ENCODE measurements at places on chromosomes 2 and 18.

DNA sequence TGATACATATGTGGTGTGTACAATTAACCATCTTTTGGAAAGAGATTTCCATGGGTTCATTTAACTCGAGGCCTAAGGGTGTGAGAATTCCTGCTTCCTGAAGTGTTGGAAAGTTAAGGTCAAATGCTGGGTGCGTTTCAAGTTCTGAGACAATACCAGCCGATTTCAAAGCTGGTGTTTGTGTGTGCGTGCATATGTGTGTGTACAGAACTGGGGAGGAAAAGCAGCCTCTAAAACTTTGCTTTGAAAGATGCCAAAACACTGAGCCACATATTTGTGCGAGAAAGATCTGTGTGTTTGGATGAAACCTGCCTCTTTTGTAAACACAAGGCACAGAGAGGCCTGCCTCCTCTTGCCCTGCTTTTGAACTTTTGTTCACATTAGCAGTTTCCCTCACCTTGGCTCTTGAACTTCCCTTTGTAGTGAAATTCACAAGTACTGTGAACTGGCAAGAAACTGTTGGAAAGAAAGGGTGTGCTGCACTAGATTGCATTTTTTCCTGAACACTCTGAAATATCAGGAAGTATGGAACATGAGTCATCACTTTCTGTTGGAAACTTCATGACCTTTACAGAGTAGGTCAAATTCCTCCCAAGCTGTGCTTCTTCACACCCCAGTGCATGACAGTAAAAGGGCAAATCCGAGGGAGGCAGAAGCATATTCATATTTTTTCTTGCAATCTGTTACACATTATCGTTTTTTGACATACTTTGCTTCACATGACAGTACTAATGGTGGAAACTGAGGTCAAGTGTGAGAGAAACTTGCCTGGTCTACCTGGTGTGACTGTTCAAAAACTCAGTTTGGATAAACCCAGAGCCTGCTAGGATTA is 20.0 kb upstream of the CAVIN2 start:
- DNase-seq = no peak

DNA sequence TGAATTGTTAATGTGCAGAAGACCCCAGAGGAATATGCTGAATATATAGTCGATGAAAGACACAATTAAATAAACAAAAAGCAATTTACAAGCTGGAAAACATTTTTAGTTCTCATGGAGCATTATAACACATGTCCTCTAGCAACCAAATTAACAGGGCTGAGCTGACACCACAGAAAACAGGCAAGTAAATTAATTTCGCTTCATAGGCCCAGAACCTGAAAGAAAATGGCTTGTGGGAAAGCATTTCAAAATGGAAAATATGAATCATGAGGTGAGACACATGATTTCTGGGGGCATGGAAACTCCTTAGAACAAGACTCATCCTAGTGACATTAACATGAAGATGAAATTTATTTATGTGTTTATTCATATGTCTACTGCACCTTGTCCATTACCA is 25.0 kb upstream of the RNF152 start:
- no peak for DNase-seq

- DNase-seq = no peak
Observed at GRCh38 chr2:240127911-240128607, 8.0 kb downstream of the COPS9 start.

DNA sequence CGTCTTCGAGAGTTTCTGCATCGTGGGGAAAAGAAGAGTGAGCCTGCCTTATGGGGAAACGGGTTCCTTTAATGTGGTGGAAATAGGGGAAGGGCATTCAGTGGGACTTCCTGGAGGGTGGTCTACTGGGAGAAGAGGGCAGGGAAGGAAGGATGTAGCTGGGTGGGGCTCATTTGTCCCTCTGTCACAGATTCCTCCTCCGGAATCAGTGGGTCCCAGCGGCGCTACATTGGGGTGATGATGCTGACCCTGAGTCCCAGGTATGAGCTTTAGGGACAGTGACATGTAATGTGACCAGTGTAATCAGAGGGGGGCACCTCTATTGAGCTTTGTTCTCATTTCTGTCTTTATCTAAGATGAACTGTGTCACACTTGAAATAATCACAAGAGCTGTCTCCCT is 1.9 kb downstream of the HTRA2 start:
- no peak for DNase-seq

DNA sequence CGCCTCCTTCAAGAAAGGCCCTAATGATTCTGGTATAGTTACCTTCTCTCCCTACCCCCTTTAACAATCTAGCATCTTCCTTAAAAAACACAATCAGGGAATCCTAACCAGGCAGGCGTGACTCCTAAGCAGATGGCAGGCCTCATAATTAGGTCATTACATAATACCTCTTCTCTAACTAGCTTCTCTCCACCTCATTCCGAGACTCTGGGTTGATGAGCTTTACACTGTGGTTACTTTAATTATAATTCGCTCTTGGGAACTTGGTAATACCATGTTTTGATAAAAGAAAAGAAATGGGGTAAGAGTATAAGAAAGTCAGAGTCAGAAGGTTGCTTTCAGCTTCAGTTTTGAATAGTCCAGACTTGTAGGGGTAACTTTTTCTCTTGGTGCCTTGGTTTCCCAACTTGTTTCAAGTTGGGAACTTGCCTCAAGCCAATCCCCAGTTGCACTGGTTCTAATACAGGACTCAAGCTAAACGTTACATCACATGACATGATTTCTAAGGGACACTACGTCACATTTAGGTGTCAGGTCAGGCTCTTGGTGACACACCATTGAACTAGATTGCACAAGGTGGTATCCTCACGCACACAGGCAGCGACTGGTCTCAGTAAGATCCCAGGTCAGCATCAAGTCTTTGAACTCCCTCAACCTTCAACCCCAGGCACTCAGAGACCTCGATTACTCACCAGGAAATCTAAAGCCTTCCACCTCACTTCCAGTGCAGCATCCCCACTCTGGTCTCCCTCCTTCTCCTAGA is 59.2 kb downstream of the AAK1 start:
- DNase-seq = no peak

- no peak for DNase-seq
Observed at GRCh38 chr2:105886687-105887086, 142.0 kb downstream of the NCK2 start.

DNA sequence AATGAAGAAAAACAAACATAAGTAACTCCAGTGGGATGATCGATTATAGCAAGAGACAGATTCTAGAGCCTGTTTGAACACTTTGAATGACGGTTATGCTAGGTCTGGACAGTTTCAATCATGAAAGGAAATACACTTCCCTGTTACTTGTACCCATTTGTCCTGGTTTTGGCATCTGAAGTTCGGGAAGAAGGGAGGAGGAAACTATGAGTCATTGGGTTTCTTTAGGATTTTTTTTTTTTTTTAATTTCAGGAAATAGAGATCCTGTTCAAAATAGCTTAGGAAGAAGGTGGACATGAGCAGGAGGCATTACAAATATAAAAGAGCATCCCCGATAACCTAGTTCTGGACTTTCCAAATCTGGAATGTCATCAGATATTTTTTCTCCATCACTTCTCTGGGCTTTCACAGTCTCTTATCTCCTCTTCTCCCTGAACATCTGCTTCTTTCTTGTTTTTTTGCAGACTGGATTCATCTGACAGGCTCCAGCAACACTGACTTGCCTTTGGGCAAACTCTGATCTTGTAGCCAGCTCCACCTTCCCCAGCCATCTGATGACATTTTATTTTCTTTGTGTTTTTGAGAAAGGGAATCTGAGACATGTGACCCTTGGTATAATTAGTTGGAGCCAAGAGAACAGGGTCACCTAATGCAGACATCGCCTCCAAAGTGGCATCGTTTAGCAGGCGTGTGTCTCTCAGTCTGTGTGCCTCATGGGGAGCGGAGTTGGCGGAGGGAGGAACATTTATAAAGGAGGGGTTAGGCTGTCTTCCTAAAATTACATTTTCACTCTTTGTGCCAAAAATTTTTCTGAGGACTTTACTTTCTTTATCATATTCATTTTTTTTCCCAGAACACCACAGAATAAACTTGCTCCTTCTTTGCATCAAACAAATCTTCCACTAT is 195.3 kb upstream of the EPHA4 start:
- DNase-seq = no peak

GRCh38 chr2:155703917-155704316 is 628.6 kb downstream of the NR4A2 start:
- DNase-seq = no peak

- DNase-seq = no peak
Observed at GRCh38 chr18:3874125-3874524, 424.2 kb downstream of the TGIF1 start.

- DNase-seq = no peak
Observed at GRCh38 chr2:23607925-23608324, 222.9 kb downstream of the KLHL29 start.

- no peak for DNase-seq
Observed at GRCh38 chr2:176200971-176201370, 12.5 kb downstream of the HOXD1 start.

- DNase-seq = no peak
Observed at GRCh38 chr2:237051861-237052260, 33.8 kb upstream of the COPS8 start.

- no peak for DNase-seq
Observed at GRCh38 chr2:6442252-6442985, 423.3 kb downstream of the CMPK2 start.

GRCh38 chr2:112345030-112346027 is 69.9 kb downstream of the ZC3H6 start:
- DNase-seq = no peak

- DNase-seq = no peak
Observed at GRCh38 chr2:173657996-173658717, 303.5 kb downstream of the CDCA7 start.

- DNase-seq = no peak
Observed at GRCh38 chr2:120219291-120219690, 3.9 kb downstream of the TMEM185B start.

DNA sequence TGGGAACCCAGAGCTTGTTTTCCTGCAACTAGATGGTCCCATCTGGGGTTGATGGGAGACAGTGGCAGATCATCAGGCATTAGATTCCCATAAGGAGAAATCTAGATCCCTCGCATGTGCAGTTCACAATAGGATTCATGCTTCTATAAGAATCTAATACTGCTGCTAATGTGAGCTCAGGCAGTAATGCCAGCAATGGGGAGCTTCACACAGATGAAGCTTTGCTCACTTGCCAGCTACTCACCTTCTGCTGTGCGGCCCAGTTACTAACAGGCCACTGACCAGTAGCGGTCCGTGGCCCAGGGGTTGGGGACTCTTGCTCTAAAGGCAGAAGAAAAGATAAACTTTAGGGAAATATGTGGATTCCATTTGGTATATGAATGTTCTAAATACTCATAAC is 192.9 kb downstream of the AFF3 start:
- DNase-seq = no peak
